ENCODE measurements at places on chromosomes 3 and 15.

- DNase-seq, result no peak
These were observed 58.1 kb downstream of the PDIA5 start for GRCh38 chr3:123124971-123125370.

GRCh38 chr3:61347981-61348380 lies 96.7 kb upstream of the FHIT start:
- DNase-seq, result peak; percentile 88

GRCh38 chr15:50067254-50067653 lies 51.8 kb downstream of the ATP8B4 start:
- no peak for DNase-seq

GRCh38 chr15:79198461-79198860 lies 84.1 kb upstream of the ANKRD34C start:
- no peak for DNase-seq

DNA sequence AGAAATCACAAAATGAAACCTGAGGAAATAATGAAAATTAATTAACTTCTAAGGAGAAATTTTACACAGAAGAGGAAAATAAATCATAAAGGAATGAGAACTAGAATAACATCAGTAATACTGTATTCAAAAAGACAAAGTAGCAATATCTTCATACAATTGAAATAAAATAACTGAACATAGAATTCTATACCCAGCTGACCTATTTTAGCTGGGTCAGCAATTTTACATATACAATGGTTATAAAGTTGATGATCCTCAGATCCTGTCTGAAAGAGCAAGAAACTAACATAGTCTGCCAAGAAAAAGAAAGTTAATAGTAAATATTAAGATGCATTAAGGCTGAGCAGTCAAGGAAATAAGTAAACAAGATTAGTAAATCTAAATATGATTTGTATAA lies 93.0 kb upstream of the P3H2 start:
- no peak for DNase-seq

DNA sequence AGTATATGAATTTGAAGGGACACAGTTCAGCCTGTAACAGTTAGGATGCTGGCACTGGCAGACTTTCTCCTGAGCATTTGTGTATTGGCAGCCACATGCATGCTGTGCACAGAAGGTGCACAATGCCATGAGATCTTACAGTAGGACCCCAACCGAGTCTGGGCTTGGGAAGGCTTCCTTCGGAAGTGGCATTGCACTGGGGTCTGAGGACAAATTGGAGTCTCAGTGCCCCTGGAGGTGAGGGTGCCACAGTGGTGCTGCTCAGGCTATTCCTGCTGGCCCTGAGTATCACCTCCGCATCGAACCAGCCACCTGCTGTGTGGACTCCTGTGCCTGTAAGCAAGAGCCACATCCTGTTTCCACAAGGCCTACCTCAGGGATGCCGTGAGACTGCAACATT lies 99.5 kb downstream of the DNAJB8 start:
- no peak for DNase-seq

DNA sequence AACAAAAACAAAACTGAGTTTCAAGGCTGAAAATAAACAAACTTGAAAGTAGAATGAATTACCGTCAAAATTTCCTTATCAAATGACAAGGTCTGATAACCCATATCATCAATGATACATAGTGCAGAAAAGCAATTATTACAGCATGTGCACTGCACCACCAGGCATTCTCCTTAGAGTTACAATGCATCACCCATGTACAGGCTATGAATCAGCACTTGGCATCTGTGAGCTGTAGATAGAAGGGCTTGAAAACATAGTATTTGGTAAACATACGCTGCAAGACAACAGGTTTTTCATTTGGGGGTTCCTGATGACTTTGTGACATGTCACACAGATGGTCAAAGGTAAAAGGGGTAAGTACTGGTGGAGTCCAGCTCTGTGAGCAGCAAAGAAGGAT lies 265.1 kb downstream of the CTNNB1 start:
- DNase-seq, result no peak

- DNase-seq, result no peak
These were observed 7.2 kb downstream of the RTF1 start for GRCh38 chr15:41423979-41424659.

GRCh38 chr3:194468086-194468485 lies 18.7 kb downstream of the ATP13A3 start:
- no peak for DNase-seq

GRCh38 chr3:46110701-46111493 lies 83.6 kb upstream of the XCR1 start:
- peak; percentile 4 for DNase-seq

DNA sequence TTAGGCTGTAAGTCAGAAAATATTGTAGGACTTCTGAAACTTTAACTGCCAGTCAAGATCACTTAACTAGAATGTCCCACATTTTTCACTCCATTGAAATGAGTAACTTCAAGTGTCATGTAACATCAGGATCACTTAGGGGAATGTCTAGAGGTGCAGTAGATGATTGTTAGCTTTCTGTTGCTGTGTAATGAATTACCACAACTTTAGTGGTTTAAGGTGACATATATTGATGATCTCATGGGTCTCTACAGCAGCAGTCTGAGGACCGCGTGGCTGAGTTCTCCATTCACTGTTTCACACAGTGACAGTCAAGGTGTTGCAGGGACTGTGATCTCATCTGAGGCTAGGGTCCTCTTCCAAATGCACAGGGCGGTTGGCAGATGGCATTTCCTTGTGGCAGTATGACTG lies 82.7 kb downstream of the SLC25A26 start:
- DNase-seq, result no peak

DNA sequence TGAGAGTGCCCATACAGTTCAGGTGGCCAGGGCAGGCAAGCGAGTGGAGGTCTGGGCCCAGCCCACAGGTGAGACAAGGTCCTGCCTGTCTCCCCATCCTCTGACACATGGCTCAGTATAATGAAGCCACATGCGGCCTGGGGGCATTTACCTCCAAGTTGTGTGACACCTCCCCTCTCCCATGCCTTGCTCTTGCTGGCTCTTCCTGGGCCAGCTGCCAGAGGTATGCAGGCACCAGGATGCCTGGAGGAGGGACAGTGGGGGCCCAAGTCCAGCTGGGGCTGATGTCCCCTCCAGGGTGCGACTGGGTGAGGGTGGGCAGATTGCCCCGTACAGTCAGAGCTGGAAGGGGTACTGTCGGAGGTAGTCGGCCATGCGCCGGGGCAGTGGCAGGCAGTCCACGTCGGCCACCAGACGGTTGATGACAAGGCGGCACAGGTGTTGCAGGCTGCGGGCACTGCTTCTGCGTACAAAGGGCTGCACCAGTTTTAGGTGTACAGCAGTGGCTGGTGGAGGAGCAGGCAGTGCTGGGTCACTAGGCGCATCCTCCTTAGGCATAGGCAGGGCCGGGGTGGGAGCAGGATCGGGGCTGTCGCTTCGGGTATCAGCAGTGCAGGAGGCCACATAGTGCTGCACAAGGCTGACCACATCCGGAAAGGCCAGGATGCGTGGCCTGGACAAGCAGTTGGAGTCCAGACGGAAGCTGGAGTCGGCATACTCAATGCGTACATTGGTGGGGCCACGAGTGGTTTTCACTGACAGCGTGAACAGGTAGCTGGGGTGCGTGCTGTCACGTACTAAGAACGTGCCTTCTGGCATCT lies 4.1 kb downstream of the CISH start:
- no peak for DNase-seq
